ENCODE measurements at places on chromosomes 16 and 17.

GRCh38 chr17:38628441-38628840 lies 22.7 kb upstream of the SRCIN1 start:
- no peak for DNase-seq

DNA sequence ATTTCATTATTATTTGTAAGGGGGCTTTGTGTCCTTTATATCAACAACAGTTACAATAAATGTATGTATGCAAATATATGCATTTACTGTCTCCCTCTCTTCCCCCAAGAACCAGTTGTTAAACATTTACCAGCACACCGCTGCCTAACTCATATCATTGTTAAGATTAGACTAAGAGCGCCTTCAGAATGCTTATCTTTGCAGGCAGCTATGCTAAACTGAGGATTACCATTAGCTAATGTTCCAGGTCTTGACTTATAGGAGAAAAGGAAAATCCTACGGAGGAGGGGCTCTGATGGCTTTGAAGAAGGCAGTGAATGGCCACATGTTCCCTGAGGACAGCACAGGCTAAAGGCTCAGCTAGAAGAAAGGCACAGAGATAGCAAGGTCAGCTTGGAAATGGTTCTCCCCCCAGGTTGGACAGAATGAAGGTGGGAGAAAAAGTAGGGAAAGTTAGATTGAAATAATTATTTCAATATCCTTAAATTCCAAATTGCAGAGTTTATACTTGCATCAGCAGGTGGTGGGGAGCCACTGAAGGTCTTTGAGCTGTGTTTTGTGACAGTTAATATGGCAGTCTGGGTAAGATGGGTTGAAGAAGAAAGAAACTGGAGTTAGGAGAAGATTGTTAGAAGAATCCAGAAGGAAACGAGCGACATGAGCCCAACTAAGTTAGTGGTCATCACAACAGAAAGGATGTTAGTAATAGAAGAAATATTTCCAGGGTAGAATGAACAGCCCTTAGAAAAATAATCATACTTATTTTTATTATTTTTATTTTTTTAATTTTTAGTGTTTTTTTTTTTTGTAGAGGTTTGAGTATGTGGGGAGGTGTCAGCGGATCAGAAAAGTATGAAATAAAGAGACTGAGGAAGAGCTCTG lies 87.0 kb upstream of the MAF start:
- DNase-seq: no peak

DNA sequence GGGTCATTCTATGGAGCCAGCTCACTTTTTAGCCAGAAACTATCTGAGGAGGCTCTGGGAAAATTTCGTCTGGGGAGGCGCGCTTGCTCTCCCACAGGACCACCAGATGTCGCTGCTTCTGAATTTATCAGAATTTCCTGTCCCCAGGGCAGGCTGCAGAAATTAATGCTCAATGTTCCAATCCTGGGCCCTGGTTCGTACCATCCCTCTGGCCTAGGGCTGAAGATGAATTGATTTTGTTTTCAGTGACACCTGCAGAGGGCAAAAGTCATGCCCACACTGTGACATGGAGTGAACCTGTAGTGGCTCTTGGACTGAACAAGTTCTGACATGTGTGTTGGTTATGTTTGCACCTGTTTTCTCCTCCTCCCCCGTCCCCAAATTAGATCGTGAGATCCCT lies 482.6 kb downstream of the NPIPA7 start:
- no peak for DNase-seq

- no peak for DNase-seq
Observed at GRCh38 chr17:6589266-6589946, 33.1 kb upstream of the PITPNM3 start.

DNA sequence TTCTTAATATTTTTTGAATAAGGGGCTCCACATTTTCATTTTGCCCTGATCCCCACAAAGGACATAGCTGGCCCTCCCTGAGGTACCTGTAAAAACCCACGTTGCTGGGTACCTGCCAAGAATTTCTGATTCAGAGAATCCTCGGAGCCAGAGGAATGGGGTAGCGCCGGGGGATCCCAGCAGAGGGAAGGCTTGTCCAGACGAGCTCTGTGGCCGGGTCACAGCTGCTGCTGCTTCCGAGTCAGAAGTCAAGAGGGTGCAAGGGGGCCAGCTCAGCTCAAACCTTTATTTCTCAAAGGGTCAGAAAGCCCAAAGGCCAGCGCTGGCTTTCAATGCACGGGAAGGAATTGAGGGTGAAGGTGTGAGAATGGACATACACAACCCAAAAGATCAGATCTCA lies 68.9 kb upstream of the SDK2 start:
- no peak for DNase-seq

DNA sequence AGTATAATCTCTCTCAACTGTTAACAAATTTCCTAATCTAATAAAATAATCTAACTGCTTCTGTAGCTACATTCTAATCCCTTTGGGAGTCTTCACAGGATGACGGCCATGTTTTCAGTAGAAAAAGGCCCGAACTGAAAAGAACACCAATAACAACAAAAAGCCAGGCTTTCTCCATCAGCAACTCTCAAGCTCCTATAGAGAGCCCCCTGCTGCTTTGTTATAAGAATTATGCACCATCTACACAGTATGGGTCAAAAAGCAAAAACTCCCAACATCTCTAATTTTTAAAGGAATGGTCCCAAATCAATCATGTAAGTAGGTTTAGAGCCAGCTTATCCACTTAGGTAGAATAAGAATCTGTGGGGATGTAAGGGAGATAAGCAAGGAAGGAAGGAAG lies 163.6 kb upstream of the C17orf78 start:
- no peak for DNase-seq

- DNase-seq: no peak
Observed at GRCh38 chr17:21453144-21453898, 77.2 kb downstream of the KCNJ12 start.

- peak; percentile 96 for DNase-seq
Observed at GRCh38 chr17:76005263-76006149, 4.9 kb downstream of the CDK3 start.

DNA sequence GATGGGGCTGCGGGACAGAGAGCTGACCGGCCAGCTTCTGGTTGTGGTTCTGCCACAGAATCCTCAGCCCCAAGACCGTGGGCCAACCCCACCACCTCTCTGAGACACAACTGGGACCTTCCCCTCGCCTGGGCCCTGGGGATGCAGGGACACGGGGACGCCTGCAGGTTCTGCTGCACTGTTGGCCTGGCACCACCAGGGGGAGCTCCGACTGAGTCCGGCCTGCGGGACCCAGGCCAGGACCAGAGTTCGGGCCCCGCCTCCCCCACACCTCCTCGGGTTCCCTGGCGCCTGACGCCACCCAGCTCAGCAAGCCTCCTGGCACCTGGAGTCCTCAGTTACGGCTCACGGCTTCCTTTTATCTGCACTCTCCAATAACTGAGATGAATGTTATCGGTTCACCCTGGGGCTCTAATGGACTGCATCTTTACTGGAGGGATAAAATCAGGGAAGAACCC lies 27.3 kb downstream of the TBC1D16 start:
- DNase-seq: peak; percentile 79

- DNase-seq: no peak
Observed at GRCh38 chr17:601244-601925, 113.3 kb downstream of the VPS53 start.

GRCh38 chr17:21061158-21061835 lies 18.5 kb upstream of the USP22 start:
- no peak for DNase-seq

DNA sequence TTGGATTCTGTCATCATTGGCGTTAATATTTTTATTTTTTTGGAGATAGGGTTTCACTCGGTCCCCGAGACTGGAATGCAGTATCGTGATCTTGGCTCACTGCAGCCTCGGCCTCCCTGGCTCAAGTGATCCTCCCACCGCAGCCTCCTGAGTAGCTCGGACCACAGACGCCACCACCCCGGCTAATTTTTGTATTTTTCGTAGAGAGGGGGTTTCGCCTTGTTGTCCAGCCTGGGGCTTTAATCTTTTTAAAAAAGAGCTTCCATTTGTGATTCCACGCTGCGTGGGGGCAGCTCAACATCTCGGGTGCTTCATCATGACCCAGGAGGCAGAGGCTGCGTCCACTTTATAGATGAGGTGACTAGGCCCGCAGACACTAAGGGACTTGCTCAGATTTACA lies 1.5 kb downstream of the BANP start:
- no peak for DNase-seq

- DNase-seq: no peak
Observed at GRCh38 chr17:19346351-19347255, 15.9 kb downstream of the B9D1 start.

DNA sequence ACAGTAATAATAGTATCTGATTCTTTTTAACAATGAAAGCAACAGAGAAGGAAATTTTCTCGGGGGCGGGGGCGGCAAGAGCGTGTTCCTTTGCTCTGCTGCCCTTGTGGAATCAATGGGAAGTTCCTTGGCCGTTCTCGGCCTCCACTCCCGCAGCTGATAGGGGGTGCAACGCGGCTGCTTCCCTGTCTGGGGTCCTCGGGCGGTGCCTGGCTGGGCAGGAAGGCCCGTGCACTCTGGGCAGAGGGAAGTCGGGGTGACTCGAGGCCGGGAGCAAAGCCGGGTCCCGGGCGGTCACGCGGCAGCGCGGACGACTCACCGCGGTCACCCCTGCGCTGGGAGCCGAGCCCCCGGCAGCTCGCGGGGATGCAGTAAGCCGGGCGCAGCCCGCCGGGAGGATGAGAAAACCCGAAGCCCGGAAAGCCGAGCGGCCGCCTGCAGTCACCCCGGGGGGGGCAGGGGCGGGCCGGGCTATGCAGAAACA lies 2.5 kb downstream of the TUBB3 start:
- no peak for DNase-seq

GRCh38 chr16:69040144-69040909 lies 65.1 kb upstream of the HAS3 start:
- DNase-seq: no peak

GRCh38 chr17:60164697-60165096 lies 14.9 kb downstream of the CA4 start:
- no peak for DNase-seq

GRCh38 chr17:77959126-77959925 lies 823 bp downstream of the TNRC6C start:
- peak; percentile 25 for DNase-seq

- DNase-seq: no peak
Observed at GRCh38 chr17:28925912-28926365, 23.1 kb upstream of the DHRS13 start.

DNA sequence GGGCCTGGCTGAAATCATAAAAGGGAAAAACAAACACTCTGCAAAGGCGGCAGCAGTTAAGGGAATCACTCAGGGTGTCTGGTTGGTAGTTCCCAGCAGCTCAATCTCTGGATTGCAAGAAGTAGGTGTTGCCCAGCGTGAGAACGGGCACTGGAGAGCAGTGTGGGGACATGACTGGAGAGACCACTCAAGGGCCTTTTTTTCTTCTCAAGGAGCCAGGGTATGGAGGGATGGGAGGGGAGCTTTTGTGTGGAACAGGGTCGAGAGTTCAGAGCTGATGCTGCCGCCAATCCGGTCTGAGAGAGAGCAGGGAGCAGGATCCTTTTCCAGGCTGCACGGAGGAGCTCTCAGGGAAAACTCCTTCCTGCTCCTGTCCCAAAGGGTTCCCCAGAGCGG lies 15.2 kb downstream of the SCNN1B start:
- DNase-seq: no peak

- DNase-seq: no peak
Observed at GRCh38 chr16:14315683-14316320, 244.7 kb downstream of the MRTFB start.

- DNase-seq: no peak
Observed at GRCh38 chr17:40900809-40901356, 15.8 kb upstream of the KRT20 start.

- DNase-seq: no peak
Observed at GRCh38 chr16:86991679-86992078, 325.5 kb downstream of the C16orf95 start.

GRCh38 chr17:82414548-82415281 lies 3.4 kb upstream of the HEXD start:
- DNase-seq: peak; percentile 38

DNA sequence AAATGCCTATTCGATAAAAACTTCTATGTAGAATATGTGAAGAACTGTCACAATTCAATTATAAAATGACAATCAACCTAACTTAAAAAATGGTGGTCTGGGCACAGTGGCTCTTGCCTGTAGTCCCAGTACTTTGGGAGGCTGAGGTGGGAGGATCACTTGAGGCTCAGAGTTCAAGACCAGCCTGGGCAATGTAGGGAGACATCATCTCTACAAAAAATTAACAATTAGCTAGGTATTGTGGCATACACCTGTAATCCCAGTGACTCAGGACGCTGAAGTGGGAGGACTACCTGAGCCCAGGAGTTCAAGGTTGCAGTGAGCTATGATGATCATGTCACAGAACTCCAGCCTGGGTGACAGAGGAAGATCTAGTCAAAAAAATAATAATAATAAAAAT lies 18.6 kb upstream of the METTL9 start:
- no peak for DNase-seq

- DNase-seq: no peak
Observed at GRCh38 chr16:15686287-15686686, 36.2 kb downstream of the NDE1 start.

GRCh38 chr17:57622683-57623433 lies 122.2 kb downstream of the CCDC182 start:
- DNase-seq: no peak

DNA sequence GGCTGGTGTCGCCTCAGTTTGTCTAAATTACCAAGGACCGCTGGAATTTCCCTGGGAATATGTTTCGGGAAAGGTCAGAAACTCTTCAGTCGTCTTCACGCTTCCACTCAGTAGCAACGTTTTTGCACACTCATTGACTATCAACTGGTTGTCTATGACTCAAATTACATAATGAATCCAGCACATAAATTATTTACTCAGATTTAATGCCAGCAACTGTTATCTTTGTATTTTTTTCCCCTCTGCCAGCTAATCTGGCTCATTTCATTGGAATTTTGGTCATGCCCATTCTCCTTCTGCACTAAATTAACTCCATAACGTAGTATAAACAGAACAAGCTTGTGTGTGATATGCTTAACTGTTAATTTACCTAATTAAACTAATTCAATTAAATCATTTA lies 372.7 kb upstream of the ZFHX3 start:
- DNase-seq: no peak

- no peak for DNase-seq
Observed at GRCh38 chr16:48022496-48022895, 133.3 kb downstream of the ABCC12 start.

DNA sequence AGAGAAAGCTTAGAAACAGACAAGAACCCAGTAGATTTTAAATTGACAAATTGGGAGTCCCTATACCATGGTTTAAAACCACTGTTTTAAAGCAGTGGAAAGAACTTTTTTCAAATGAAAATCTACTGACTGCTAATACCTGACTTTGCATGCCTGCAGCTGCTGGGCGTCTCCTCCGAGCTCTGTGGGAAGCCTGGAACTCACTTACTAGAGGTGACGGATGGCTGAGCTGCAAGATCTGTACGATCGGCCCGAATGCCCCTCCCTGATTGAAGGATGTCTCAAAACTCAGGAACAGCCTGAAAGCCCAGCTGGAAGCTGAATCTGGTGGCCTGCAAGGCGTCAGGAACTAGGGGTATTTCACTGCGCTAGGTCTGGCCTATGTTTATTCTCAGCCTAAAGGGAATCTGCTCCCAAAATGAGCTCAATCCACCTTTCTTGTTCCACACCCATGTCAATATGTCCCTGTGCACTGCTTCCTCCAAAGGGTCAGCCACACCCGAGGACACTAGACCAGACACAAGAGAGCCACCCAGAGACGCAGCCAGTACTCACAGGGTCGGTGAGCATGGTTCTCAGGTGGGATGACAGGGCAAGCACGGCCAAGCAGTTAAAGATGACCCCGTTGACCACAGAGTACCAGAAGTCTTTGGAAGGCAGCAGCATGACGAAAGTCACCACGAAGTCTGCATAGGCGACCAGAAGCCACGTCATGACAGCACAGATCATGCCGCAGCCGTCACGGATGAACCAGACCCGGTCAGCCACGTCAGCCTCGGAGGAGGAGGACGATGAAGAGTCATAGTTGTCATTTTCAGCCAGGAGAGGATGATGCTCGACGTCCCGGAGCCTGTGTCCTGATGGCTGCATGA lies 21.4 kb downstream of the ZDHHC7 start:
- no peak for DNase-seq

All from activated CD8-positive, alpha-beta memory T cell treated with anti-CD3 and anti-CD28 coated beads for 48 hours (primary cell).